ENCODE measurements at places on chromosomes 1 and 21.

GRCh38 chr1:244964112-244964971 lies 100.0 kb upstream of the HNRNPU start:
- DNase-seq = no peak

DNA sequence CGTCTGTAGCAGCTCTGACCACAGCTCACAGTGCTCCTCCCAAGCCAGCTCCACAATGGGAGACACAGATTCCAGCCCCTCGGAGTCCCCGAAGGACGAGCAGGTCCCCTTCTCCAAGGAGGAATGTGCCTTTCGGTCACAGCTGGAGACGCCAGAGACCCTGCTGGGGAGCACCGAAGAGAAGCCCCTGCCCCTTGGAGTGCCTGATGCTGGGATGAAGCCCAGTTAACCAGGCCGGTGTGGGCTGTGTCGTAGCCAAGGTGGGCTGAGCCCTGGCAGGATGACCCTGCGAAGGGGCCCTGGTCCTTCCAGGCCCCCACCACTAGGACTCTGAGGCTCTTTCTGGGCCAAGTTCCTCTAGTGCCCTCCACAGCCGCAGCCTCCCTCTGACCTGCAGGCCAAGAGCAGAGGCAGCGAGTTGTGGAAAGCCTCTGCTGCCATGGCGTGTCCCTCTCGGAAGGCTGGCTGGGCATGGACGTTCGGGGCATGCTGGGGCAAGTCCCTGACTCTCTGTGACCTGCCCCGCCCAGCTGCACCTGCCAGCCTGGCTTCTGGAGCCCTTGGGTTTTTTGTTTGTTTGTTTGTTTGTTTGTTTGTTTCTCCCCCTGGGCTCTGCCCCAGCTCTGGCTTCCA lies 22.9 kb upstream of the VPS13D start:
- no peak for DNase-seq

DNA sequence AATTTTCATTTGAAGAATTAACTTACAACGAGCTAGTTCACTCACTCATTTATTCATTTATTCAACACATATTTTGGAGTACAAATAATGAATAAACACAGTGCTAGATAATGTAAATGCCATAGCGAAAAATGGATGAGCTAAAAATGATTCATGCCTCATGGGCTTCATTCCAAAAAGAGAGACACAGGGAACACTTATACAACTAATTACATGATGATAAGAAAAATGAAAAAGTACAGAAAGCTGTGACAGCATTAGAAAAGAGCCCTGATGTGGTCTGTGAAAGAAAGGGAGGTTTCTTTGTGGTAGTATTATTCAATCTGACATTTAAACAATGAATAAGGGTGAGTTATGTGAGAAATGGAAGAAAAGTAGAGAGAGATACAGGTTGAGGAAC lies 726.4 kb downstream of the AMY1C start:
- no peak for DNase-seq

- DNase-seq = no peak
These were observed 34.1 kb downstream of the EXTL2 start for GRCh38 chr1:100860397-100860991.

- DNase-seq = no peak
These were observed 51.5 kb downstream of the KCNAB2 start for GRCh38 chr1:6097117-6097595.

Data from inflammatory macrophage treated with lipopolysaccharide for 4 hours (primary cell).